ENCODE measurements at places on chromosomes 12 and 14. TPM values are rescaled to one million over a fixed set of nuclear protein-coding genes. Genes with fewer than 3 reads are reported as not detected.

DNA sequence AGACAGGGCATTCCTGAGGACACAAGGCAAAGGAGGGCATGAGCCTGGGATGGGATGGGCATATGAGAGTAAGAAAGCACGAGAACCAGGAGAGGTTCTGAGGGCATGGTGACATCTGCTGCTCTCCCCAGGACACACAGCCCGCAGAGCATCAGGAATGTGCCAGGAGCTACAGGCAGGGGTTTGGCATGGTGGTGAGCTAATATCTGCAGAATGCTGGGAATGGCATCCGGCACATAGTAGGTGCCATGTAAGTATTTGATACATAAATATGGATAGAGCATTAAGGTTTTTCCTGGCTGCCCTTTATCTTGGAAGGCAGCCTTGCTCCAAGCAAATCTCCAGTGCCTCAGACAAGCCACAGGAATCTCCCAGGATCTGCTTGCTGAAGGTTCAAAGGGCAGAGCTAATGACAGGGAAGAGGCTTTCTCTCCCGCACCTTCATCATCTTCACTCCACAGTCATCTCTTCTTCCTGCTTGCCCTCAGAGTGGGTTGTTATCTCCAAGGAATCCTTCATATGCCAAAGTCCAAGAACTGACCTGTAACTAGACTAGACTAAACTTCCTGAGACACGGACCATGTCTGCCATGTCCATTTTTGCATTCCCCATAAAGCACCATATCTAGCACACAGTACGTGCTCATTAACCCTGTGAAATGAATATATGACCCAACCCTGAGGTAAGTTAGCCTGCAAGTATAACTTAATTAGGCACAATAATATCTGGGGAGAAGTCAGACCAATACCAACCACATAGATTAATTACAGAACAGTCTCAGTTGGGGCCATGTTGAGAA is 62.0 kb upstream of the SCN8A start:
- no peaks in the 10 kb centered on the region for H3K36me3 ChIP-seq
- H3K27me3 ChIP-seq: no peaks in the 10 kb centered on the region
- H3K27ac ChIP-seq: no peak overlapping the region
- DNase-seq: no peak
- H3K4me3 ChIP-seq: no peak overlapping the region

- H3K36me3 ChIP-seq: no peaks in the 10 kb centered on the region
- H3K27ac ChIP-seq: peak overlapping the region; percentile 33
- H3K27me3 ChIP-seq: peaks cover 61% of the 10 kb centered on the region
Observed at GRCh38 chr14:104117341-104118005, 20.9 kb upstream of the KIF26A start.

GRCh38 chr12:129401572-129401971 is 502.3 kb downstream of the TMEM132D start:
- no peak overlapping the region for H3K27ac ChIP-seq
- H3K27me3 ChIP-seq: no peaks in the 10 kb centered on the region
- DNase-seq: no peak
- no peaks in the 10 kb centered on the region for H3K4me1 ChIP-seq
- no peak overlapping the region for H3K4me3 ChIP-seq

- H3K36me3 ChIP-seq: no peaks in the 10 kb centered on the region
- DNase-seq: no peak
- H3K4me1 ChIP-seq: no peaks in the 10 kb centered on the region
- H3K27me3 ChIP-seq: no peaks in the 10 kb centered on the region
- H3K4me3 ChIP-seq: no peak overlapping the region
- H3K27ac ChIP-seq: no peak overlapping the region
Observed at GRCh38 chr12:116152268-116152667, 125.2 kb downstream of the MED13L start.

DNA sequence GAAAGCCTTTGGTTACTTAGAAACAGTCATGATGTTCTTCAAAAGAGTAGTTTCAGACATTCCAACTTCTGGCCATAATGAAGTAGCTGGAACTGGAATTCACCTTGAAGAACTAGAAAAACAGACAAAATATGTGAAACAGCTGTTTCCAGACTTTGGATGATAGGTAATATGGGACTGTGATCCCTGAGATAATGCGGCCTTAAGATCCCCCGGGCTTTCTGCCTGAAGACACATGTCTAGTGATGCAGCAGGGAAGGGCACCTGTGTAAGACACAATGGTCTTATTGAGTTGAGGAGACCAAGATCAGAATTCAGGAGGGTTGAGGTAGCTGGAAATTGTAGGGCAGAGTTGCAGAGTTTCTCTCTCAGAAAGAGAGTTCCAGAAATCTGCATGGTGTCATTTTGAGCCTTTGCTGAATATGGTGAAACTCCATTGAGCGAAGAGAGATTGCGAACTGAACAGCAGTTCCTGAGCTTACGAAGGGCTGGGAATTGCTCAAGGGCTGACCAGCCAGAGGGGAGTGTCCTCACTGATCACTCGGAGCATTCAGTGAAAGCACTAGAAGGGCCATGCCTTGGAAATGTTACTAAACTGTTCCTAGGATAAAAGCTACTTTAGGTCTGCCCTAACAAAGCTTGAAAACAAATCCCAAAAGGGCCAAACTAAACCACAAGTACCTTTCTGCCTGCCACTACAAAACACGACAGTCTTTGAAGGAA is 41.7 kb upstream of the FRS2 start:
- H3K4me3 ChIP-seq: no peak overlapping the region
- no peaks in the 10 kb centered on the region for H3K27me3 ChIP-seq
- no peak overlapping the region for H3K27ac ChIP-seq
- no peaks in the 10 kb centered on the region for H3K4me1 ChIP-seq

DNA sequence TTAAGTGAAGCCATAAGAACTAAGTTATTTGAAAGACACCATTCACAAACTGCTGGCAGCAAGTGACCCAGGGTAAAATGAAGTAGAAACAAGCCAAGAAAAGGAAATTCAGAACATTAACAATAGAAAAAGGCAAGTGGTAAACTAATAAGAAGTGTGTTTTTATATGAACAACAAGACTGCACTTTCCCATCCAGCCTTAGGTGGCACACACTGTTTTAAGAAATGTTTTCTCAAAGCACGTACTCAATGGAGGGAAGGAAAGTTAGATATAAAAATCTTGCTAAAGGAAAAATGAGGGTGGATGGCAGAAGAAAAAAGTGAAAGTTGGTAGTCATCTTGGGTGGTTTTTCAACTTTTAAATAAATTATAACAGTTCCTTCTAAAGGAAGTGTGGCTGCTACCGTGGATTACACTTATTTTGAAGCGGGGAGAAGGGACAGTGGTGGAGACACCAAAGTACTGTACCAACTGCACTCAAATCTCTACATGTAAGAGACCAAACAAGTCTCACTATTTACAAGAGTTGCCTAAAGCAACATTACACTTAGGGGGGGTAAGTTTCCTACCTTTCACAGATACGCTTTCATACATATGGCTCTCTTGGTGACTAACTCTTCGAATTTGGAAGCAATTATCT is 58.8 kb downstream of the SEL1L start:
- H3K27ac ChIP-seq: peak overlapping the region; percentile 9
- DNase-seq: no peak
- no peaks in the 10 kb centered on the region for H3K27me3 ChIP-seq
- no peaks in the 10 kb centered on the region for H3K36me3 ChIP-seq

DNA sequence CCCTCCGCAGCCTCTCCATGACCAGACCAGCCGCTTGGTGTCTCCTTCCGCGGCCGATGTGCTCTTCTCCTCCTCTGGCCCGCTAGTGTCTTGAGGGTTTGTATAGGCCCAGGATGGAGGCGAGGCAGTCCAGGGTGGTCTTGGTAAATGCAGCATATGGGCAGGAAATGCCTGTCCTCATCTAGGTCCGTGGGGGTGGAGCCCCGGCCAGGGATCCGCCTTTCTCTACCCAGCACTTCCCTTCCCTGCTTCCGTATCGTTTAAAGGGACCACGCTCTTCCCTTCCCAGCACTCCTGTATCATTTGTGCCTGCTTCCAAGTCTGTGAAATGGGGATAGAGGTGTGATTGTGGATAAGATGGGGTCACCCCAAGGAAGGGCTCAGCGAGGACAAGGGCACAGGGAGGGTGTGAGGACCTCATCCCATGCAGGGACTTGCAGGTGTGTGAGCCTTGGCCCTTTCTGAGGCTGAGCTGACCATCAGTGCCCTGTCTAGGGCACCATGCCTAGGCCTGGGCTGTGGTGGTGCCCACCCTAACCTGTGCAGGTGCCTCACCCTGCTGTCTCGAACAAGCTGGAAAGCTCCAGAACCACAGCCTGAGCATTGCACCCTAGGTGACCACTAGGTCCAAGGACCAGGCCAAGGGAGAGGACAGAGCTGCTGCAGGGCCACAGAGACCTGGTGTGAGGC is 326.8 kb upstream of the RTL1 start:
- no peaks in the 10 kb centered on the region for H3K27me3 ChIP-seq
- H3K36me3 ChIP-seq: no peaks in the 10 kb centered on the region
- H3K27ac ChIP-seq: no peak overlapping the region
- H3K4me3 ChIP-seq: peak overlapping the region; percentile 11
- DNase-seq: no peak
- H3K4me1 ChIP-seq: no peaks in the 10 kb centered on the region

DNA sequence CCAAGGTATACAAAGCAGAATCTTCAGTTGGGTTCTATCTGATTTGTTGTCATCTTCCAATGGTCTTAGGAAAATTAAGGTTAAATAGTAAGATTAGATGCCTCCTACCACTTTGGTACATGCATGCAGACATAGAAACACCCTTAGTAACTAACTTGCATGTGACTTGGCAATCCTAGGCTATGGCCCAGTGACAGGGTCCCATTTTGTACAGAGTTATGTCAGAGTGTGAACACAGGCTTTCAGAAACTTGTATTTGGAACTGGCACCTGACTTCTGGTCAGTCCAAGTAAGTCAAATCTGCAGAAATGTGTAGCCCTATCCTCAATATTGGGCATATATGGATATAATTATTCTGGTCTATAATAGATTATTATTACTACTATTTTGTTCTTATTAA is 53.1 kb downstream of the DAD1 start:
- no peaks in the 10 kb centered on the region for H3K27me3 ChIP-seq
- peak overlapping the region; percentile 84 for H3K27ac ChIP-seq
- no peaks in the 10 kb centered on the region for H3K36me3 ChIP-seq
- no peak for DNase-seq
- H3K4me3 ChIP-seq: no peak overlapping the region
- H3K4me1 ChIP-seq: peaks cover 11% of the 10 kb centered on the region

DNA sequence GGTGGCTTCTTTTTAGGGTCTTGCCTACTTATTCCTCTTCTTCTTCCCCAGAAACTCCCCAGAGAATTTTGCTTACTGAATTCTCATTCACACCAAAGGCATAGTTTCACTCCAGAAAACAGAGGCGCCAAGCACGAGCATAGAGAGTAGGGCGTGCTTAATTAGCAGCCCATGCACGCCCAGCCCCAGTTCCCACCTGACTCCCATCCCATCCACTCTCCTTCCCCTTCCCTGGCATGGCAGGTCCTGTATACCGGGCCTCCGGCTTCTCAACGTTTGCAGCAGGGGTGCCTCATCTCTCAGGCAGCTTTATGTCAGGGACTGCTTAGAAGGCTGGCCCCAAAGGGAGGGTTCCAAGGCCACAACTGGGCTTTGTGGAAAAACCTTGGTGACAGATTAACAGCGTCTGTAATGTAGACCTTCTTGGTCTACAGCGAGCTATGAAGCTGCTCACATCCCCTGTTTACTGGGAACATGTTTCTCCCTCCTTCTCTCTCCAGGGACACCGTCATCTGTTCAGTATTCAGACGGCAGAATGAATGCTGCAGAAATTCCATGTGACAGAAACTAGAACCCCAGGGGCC is 62.7 kb downstream of the ACTN1 start:
- H3K36me3 ChIP-seq: no peaks in the 10 kb centered on the region
- H3K27me3 ChIP-seq: no peaks in the 10 kb centered on the region
- peak overlapping the region; percentile 31 for H3K27ac ChIP-seq
- H3K4me3 ChIP-seq: no peak overlapping the region

- H3K27me3 ChIP-seq: no peaks in the 10 kb centered on the region
- H3K4me3 ChIP-seq: no peak overlapping the region
- H3K36me3 ChIP-seq: no peaks in the 10 kb centered on the region
- peaks cover 3% of the 10 kb centered on the region for H3K4me1 ChIP-seq
Observed at GRCh38 chr12:103742349-103742932, 98.6 kb downstream of the NT5DC3 start.

DNA sequence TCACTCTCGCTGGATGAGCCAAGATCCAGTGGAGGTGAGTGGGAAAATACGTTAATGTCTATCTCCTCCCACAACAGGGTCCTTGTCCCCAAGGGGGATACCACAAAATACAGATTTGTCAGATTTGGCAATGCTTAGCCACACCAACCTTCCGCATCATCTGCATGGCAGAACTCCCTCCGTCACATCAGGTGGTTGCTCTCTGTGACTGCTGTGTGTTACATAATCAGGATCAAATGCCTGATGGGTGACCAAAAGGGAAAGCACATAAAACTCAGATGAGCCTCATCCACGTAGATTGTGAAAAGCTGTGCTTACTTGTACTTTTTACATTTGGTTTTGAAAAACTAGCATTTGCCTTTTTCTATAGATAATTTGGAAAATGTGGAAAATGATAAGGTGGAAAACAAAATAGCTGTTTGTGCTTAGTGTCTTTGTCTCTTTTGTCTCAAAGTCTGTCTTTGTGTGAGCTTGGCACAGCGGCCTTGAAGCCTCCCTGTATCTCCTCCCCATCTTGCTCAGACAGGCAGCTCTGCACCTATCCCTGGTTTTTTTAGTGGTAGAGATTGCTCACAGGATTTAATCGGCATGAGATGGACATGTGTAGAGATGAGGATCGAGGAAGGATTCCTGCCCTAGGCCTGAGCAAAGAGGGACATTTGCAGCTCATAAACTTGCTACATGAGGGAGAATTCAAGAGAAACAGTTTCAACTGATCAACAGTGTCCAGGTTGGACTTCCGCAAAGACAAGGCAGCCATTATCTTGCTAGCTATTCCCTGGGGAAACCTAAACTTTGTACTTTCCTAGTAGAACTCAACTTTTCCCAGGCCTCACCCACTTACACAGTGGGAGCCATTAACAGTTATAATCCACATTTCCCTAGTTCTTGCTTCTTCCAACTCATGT is 3.6 kb upstream of the FGF6 start:
- H3K27me3 ChIP-seq: no peaks in the 10 kb centered on the region

GRCh38 chr14:91607322-91608047 is 97.4 kb upstream of the PPP4R3A start:
- no peak for DNase-seq
- H3K4me3 ChIP-seq: no peak overlapping the region
- H3K27me3 ChIP-seq: no peaks in the 10 kb centered on the region
- H3K36me3 ChIP-seq: no peaks in the 10 kb centered on the region
- no peak overlapping the region for H3K27ac ChIP-seq
- H3K4me1 ChIP-seq: no peaks in the 10 kb centered on the region

DNA sequence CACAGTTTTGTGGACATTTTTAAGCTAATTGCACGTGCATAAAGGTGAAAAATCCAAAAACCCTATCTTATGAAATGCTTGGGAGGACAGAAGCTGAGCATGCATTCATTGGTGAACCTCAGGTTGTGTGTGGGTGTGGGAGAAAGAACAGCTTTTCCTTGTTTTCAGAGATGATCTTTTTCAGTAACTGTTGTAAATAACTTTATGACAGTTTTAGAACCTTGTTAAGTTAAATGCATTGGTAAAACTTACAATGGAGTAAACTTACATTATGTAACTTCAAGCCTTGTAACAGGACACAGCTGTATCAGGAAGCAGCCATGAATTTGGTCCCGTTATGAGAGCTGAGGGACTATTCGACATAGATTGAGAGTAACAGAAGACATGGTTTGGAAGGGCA is 587.4 kb downstream of the GALC start:
- no peak overlapping the region for H3K4me3 ChIP-seq
- DNase-seq: no peak
- H3K27me3 ChIP-seq: no peaks in the 10 kb centered on the region
- no peaks in the 10 kb centered on the region for H3K36me3 ChIP-seq
- no peaks in the 10 kb centered on the region for H3K4me1 ChIP-seq

Gene RNU6-8
- total RNA-seq: not detected

Gene RIMBP2
- under 0.01 TPM for total RNA-seq

Gene NOVA1
- total RNA-seq: 59.0 TPM
